Activated naive CD4-positive, alpha-beta T cell (primary cell): ENCODE measurements at places on chromosomes 5 and 9.

DNA sequence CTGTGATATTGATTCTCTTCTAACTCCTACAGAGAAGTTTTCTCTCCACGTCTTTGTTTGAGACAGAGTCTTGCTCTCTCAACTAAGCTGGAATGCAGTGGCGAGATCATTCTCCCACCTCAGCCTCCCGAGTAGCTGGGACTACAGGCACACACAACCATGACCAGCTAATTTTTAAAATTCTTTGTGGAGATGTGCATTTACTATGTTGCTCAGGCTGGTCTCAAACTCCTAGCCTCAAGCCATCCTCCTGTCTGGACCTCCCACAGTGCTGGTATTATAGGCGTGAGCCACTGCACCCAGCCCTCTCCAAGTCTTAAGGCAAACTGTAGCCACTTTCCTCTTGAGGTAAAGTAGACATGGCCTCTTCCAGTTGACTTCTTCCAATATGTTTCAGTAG lies 72.2 kb downstream of the SNX18 start:
- no peak for DNase-seq

- no peak for DNase-seq
Observed at GRCh38 chr9:130144703-130145102, 27.5 kb upstream of the NCS1 start.

- DNase-seq: no peak
Observed at GRCh38 chr5:41695920-41696582, 174.2 kb downstream of the OXCT1 start.

DNA sequence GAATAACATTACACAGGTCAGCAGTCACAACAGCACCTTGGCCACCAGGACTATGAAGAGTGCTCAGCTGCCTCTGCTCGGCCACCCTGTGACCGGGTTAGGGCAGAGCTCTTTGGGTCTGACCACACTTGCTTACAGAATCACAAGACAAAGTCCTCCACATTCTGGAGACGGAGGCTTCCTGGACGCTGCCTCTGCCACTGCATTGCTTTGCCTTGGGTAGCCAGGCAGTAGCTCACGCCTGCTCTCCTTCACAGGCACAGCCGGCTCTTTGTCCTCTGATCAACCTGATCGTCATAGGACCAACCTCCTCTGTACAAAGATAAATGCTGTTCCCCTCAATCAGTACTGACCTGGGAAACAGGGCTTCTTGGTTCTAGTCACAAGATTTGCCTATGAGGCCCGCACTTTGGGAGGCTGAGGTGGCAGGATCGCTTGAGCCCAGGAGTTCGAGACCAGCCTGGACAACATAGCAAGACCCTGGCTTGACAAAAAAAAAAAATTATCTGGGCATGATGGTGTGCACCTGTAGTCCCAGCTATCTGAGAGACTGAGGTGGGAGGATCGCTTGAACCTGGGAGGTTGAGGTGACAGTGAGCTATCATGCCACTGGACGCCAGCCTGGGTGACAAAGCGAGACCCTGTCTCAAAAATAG lies 128.4 kb upstream of the IER5L start:
- no peak for DNase-seq

- no peak for DNase-seq
Observed at GRCh38 chr9:133368249-133368881, 7.5 kb downstream of the SURF4 start.

DNA sequence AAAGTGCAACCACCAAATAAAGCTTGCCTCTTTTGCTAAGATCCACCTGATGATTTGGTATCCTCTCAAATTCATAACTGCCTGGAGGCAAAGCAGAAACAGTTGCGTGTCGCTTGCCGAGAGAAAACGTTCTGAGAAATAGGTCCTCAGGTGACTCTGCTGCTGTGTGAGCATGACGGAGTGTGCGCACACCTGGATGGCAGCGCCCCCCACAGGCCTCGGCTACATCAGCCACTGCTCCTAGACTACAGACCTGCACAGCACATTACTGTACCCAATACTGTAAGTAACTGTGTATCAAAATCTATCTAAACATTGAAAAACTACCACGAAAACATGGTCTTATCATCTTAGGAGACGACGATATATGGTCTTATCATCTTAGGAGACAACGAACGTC lies 87.4 kb downstream of the CAMSAP1 start:
- no peak for DNase-seq

DNA sequence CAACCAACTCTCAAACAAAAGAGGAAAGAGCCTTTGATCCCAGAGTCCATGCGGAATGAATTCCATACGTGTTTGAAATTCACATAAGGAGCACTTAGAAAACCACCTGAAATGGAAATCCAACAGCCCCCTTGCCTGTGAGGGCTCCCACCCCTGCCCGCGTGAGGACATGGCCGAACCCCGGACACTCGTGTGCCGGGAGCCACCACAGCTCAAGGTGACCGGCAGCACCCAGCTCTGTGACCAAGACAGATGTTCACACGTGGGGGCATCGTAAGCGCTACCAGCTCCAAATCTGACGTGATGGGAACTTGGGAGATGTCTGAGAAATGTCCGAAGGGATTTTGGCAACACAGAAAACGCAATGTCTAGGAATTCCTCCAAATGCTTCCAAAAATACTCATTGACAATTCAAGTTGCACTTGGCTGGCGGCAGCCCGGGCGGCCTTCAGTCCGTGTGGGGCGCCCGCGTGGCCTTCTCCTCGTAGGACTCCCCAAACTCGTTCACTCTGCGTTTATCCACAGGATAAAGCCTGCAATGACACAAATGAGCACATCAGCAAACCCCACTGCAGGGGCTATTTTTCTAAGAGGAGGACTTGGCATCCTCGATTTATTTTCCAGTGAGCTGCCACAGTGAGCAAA lies 23.2 kb upstream of the TERT start:
- DNase-seq: no peak

GRCh38 chr9:33510262-33511183 lies 13.5 kb upstream of the ANKRD18B start:
- DNase-seq: no peak
